ENCODE measurements at places on chromosomes 5 and 9. TPM values are rescaled to one million over a fixed set of nuclear protein-coding genes. Genes with fewer than 3 reads are reported as not detected.

The TAF11L9 gene
- total RNA-seq: not detected

The NPR3 gene
- not detected for total RNA-seq

DNA sequence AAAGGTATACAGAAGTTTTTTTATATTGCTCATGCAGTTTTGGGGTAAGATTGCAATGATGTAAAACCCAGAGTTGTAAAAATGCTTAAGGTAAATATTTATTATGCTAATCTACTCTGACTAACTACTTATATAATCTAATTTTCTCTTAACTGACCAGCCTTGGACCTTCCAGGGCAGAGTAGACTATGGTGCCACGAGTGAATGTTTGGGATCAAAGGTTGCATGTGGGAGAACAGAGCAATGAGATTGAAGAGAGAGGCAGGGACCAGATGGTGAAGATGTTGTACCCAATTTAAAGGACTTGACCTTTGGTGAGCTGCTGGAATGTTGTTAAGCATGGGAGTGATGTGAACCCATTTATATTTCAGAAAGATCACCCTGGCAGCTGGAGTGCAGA, 34.8 kb upstream of the PANK3 start:
- no peak for DNase-seq

The MEGF10 gene
- total RNA-seq: 0.05 TPM

DNA sequence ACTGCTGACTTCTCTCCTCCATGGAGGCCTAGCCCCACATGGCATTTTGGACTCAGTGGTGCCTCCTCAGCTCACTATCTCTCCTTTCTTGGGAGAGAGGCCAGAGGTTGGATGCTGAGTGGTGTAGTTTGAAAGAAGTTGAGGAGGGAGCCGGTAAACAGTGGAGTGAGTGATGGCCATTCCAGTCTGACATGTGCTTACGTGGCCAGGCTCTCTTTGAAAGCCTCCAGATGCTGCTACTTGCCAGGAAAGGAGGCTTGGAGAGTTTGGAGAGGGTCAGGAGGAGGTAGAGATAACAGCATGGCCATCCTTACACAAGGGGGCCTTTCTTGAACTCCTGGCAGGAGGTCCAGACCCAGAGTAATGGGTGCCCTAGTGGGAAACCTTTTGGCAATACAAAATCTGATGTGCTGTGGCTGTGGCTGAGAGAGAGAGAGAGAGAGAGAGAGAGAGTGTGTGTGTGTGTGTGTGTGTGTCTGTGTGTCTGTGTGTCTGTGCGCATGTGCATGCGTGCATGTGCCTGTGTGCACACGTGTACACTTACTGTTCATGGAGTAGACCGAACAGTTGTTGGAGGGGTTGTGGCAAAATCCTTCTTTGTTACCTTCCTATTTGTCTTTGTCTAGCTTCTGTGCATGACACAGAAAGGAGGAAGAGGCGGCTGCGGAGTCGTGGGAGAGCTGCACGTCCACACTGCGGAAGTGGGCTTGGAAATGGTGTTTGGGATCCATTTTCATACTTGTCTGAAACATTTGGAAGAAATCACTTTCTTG, 37.8 kb downstream of the RALGPS1 start:
- no peak for DNase-seq

DNA sequence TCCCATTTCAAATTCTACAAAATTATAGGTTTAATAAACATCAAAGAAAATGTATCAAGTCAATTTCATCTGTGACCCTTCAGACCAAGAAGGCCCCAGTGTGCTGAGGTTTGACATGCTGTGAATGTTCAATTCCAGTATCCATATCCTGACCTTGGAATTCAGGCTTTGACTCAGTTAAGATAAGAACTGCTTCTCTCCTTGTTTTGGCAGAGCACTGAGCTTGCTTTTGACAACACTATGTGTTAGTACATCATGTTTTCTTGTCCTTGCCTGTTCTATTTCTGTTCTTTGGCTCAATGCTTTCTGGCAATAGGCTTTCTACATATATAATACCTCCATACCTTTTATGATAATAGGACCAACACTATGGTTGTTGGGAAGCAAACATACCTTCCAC, 105.6 kb downstream of the PLCXD3 start:
- DNase-seq: no peak

DNA sequence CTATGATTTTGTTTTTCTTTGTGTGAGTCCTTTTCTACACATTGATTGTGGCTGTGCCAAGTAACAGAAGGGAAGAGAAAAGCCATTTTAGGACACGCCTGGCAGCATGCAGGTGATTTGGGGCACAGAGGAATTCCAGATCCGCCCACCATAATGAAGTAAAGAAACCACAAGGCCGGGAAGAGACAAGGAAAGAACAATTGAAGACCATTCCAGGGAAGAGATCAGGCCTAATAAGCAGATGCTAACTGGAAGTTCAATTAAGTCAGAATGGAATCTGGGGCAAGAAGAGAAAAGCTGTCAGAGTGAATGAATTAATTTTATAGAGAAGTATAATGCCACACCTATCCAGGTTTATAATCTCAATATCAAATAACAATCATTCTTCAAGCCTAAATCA, 110.2 kb upstream of the ISL1 start:
- no peak for DNase-seq

DNA sequence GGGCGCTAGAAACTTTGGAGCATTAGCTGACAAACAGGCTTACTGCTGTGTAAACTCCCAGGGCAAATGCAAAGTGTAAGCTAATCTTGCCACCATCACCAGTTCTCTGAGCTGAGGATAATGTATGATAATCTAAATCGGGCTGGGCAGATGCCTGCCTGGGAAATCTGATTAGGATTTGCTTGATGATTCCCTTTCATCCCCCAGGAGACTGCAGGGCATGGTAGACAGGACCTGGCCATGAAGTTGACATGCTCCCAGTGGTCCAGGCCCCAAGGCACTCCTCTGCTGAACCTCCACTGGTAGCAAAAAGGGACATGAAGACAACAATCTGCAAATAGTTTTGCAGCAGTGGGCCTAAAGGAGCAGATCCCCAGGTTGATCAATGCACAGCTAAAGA, 317.5 kb downstream of the SPOCK1 start:
- DNase-seq: no peak

DNA sequence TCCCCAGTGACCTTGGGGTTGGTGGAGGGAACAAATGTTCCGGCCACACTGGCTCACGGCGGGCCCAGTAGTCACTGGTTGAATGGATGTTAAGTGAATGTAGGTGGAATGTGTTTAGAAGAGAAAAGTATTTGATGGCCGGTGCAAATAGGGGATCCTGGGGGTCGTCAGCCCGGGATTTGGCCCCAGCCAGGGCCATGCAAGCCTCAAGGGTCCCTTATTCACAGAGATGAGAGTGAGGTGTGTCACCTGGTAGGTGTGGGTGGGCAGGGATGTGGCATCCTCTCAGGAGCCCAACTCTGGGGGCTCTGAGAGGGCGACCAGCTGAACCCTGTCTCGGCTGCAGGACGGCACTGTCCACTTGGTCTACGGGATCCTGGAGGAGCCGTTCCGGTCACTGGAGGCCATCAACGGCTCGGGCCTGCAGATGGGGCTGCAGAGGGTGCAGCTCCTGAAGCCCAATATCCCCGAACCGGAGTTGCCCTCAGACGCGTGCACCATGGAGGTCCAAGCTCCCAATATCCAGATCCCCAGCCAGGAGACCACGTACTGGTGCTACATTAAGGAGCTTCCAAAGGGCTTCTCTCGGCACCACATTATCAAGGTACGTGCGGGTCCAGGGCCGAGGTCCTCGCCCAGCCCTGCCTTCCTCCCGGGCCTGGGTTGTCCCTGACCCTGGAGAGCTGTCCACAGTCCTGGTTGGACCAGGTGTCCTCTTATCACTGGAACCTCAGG, 5.9 kb downstream of the DBH start:
- DNase-seq: no peak

- no peak for DNase-seq
Observed at GRCh38 chr9:7665874-7666273, 133.7 kb downstream of the DMAC1 start.

The KIF24 gene
- total RNA-seq: 5.3 TPM

- no peak for DNase-seq
Observed at GRCh38 chr5:24320643-24321042, 324.1 kb downstream of the CDH10 start.

DNA sequence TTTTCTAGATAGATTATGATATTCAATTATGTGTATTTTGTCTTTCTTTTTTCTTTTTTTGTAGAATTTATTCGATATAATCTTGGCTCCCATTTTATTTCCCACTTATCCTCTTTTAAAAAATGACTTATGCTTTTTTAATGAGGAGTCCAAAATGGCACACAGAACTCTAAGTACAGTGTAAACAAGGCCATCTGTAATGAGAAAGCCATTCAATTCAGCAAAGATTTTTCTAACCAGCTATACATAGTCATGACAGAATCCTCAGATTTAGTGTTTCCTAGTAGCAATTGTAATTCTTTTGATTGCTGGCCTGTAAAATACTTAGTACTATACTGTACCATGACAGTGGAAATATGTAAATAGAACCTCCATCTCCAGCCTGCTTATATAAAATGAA, 651.4 kb downstream of the RAB3C start:
- DNase-seq: no peak

The HTR4 gene
- not detected for total RNA-seq

The STXBP1 gene
- 0.85 TPM for total RNA-seq

DNA sequence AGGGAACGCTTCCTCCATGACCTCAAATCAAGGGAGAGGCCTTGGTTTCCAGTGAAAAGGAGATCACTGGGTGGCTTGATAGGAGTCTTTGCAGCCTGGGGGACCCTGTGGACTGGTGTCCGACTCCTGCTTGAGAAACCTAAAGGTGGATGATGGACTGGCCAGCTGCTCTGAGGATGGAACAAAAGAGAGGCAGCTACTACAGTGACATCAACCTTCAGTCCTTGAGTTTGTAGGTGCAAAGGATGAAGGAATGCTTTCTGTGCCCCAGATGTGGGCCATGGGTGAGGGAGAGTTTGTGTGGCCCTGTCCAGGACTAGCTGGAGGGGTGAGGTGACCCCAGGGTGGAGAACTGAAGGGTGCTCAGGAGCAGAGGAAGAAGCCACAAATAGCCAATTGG, 114.4 kb upstream of the TBC1D2 start:
- no peak for DNase-seq

The FBP1 gene
- total RNA-seq: not detected

GRCh38 chr9:111352545-111352944, 22.5 kb upstream of the OR2K2 start:
- DNase-seq: no peak

The NFIL3 gene
- total RNA-seq: 0.82 TPM

GRCh38 chr5:15137414-15137813, 265.8 kb upstream of the ANKH start:
- DNase-seq: no peak

The SMIM33 gene
- not detected for total RNA-seq

- DNase-seq: no peak
Observed at GRCh38 chr5:43040287-43041098, at the start of gene ANXA2R. ANXA2R (minus strand) TSS chr5:43040319; CDS start chr5:43040046, 273 bp downstream.

- no peak for DNase-seq
Observed at GRCh38 chr5:52771343-52772039, 16.2 kb upstream of the ITGA1 start.

The IER5L gene
- total RNA-seq: 1.2 TPM

DNA sequence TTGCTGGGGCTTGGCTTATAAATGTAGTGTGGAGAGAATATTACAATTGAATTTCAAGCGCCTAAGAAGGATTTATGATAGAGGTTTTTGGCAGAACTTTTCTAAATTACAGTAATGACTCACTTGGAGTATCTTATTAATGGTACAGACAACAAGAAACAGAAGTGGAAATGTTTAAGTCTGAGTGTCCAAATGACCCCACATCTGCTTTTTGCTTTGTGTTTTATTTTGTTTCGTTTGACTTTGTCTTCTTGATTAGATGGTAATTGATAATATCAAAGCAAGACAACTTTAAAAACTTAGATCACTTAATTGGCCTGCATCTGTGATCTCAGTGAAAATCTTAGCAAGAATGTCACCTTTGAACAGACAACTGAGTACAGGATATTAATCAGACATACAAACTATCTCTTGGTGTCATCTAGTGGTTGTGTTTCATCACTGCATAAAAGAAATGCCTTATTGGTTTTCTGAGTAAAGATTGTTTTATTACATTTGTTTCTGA, 577.4 kb downstream of the ISL1 start:
- DNase-seq: no peak
